Epithelial cell of umbilical artery (primary cell): ENCODE measurements at places on chromosomes 13 and 19. TPM values are rescaled to one million over a fixed set of nuclear protein-coding genes. Genes with fewer than 3 reads are reported as not detected.

Gene KLF12
- total RNA-seq, result 9.4 and 10.7 TPM in 2 replicates

Gene APC2
- total RNA-seq, result under 0.01 TPM in 2 replicates

Gene MBNL2
- 45.8 and 55.6 TPM in 2 replicates for total RNA-seq

Gene KLK15
- not detected in 2 replicates for total RNA-seq

Gene WDR87
- not detected in 2 replicates for total RNA-seq

Gene PSG6
- total RNA-seq, result not detected in 2 replicates

Gene C19orf81
- 2.7 TPM in 1 of 2 replicates, not detected in the other for total RNA-seq

Gene PRR36
- not detected in 2 replicates for total RNA-seq

Gene SPRED3
- total RNA-seq, result 1.4 and 2.6 TPM in 2 replicates

Gene EPSTI1
- total RNA-seq, result 1.6 and 47.0 TPM in 2 replicates

Gene POLR1G
- 11.2 and 24.0 TPM in 2 replicates for total RNA-seq

Gene ZNF763
- total RNA-seq, result under 0.01 TPM in 1 of 2 replicates, not detected in the other

Gene IGFL2
- not detected in 2 replicates for total RNA-seq

Gene CD37
- total RNA-seq, result not detected in 2 replicates

Gene ZNF728
- not detected in 2 replicates for total RNA-seq

Gene GSX1
- not detected in 2 replicates for total RNA-seq

Gene FPR2
- total RNA-seq, result not detected in 2 replicates

Gene LILRA1
- total RNA-seq, result not detected in 2 replicates

Gene SLC10A2
- not detected in 2 replicates for total RNA-seq

Gene ZNF835
- under 0.01 and 0.15 TPM in 2 replicates for total RNA-seq

Gene C3
- 0.15 and 0.32 TPM in 2 replicates for total RNA-seq

Gene EVI5L
- total RNA-seq, result 8.8 and 11.0 TPM in 2 replicates

Gene NPAS1
- not detected in 2 replicates for total RNA-seq

Gene CNN1
- total RNA-seq, result 0.32 and 2.0 TPM in 2 replicates

Gene TNFRSF19
- total RNA-seq, result 0.46 and 0.65 TPM in 2 replicates

Gene WIZ
- total RNA-seq, result 4.0 and 5.2 TPM in 2 replicates

Gene CDKN2D
- total RNA-seq, result 5.9 and 7.1 TPM in 2 replicates

Gene DDX39A
- total RNA-seq, result 99.1 and 114 TPM in 2 replicates

Gene LILRA2
- not detected in 2 replicates for total RNA-seq

Gene IL4I1
- total RNA-seq, result 3.2 and 8.2 TPM in 2 replicates

Gene ZNF420
- 5.5 and 11.6 TPM in 2 replicates for total RNA-seq

Gene NLRP5
- total RNA-seq, result not detected in 2 replicates

Gene CYP4F12
- total RNA-seq, result not detected in 2 replicates

Gene CDX2
- not detected in 2 replicates for total RNA-seq

Gene MIA
- total RNA-seq, result not detected in 2 replicates

Gene ZNF8
- 3.3 and 3.6 TPM in 2 replicates for total RNA-seq

Gene SSBP4
- 71.0 and 93.2 TPM in 2 replicates for total RNA-seq

Gene RELB
- 8.4 and 8.8 TPM in 2 replicates for total RNA-seq

Gene CNFN
- total RNA-seq, result not detected in 2 replicates

Gene PEG3
- 0.32 TPM in 1 of 2 replicates, not detected in the other for total RNA-seq

Gene FGF22
- not detected in 2 replicates for total RNA-seq

Gene ZNF490
- total RNA-seq, result 4.5 and 7.8 TPM in 2 replicates

Gene KANK3
- total RNA-seq, result 9.4 and 14.6 TPM in 2 replicates
